Ovary (tissue), 10 donors: ENCODE measurements at places on chromosomes 5 and 9.

GRCh38 chr5:179308563-179309382 lies 36.5 kb downstream of the ADAMTS2 start:
- no peak for DNase-seq

DNA sequence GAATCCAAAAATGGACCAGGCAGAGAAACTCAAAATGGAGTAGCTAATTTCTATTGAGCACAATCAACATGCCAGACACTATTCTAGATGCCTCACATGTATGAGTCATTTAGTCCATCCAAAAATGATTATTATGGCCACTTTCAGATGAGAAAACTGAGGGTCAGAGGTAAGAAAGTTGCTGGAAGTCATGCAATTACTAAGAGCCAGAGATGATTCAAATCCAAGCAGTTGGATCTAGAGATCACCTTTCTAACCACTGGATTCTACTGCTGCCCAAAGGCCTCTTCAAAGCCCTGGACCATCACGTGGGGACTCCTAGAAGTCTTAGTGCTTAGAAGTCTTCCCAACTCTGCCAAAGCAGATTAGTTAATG lies 51.8 kb upstream of the HMHB1 start:
- DNase-seq = no peak

DNA sequence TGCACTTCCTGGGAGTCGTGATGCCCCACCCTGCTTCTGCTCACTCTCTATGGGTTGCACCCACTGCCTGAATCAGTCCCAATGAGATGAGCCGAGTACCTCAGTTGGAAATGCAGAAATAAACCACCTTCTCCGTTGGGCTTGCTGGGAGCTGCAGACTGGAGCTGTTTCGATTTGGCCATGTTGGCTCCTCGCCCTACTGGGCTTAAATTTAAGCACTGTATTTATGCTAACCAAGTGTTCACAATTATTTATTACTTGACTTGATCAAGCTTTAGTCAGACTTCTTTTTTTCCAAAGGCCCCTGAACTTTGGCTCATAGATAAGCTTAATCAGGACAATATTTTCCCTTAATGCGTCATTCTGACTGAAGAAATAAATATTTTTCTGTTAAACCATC lies 1072.4 kb upstream of the CDH9 start:
- no peak for DNase-seq

DNA sequence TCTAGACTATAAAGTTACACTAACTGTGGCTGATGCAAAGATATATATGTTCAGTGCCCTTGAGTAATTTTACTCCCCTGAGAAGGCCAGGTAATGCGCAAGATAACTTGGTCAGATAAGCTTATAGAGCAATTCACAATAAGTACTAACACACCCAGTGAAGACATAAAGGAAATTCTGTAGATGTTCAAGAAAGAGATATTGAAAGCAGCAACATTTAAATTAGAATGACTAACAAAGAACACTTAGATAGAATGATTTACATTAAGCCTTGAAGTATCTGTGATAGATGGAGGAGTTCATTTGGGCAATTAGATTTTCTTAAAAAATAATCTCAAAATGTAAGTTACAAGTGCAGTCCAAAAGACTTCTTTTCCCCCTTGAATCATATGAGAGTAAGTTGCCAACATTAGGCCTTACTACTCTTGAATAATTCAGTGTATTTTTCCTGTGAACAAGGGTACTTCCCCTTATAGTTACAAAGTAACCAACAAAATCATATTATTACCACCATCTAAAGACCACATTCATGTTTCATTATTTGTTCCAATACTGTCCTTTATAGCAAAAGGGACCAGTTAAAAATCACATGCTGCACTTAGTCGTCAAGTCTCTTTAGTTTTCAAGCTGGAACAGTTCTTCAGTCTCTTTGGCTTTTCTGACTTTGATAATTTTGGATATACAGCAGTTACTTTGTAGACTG lies 44.4 kb upstream of the ELOVL7 start:
- no peak for DNase-seq

DNA sequence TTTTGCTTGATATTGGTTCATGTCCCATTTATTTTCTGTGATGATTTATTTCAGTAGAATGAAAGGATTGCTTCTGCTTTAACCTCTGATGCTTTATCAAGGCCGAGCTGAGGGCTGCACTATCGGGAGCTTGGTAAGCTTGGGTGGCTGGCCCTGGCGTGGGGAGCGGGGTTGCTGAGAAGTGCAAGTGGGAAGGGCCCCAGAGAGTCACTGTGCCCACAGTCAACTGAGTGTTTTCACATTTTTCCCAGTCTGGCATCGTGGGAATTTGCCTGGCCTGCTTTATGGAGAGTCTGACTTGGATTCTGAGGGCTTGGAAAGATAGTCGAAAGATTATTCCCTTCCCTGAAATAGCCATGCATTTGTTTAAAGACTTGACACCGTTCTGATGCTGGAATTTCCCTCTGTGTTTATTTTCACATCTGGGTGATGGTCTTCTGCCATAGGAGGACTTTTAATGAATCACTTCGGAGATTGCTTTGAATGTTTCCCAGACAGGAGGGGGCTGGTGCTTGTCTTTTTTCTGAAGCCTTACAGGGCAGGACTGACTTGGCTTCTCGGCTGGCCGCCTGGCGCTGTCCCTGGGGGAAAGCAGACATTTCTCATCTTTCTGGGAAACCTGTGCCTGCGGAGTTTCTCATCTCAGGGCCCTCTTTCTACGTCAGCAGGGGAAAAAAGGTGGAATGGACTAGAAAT lies 139.0 kb downstream of the BOD1 start:
- no peak for DNase-seq

- DNase-seq = no peak
Observed at GRCh38 chr5:147892696-147893296, 13.5 kb downstream of the C5orf46 start.

DNA sequence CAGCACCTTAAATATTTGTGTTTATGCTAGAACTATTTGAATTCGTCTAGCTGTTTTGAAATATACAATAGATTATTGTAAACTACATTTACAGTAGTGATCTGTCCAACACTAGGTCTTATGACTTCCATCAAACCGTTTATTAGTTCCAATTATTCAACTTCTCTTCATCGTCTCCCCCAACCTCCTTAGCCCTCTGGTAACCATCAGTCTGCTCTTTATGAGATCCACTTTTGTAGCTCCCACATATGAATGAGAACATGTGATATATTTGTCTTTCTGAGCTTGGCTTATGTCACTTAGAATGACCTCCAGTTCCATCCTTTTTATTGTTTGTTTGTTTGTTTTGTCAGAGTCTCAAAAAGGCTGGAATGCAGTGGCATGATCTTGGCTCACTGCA lies 11.8 kb downstream of the DMXL1 start:
- DNase-seq = no peak

- no peak for DNase-seq
Observed at GRCh38 chr5:16536246-16536645, 70.6 kb upstream of the ZNF622 start.

GRCh38 chr5:78288246-78288645 lies 6.3 kb downstream of the AP3B1 start:
- DNase-seq = no peak

DNA sequence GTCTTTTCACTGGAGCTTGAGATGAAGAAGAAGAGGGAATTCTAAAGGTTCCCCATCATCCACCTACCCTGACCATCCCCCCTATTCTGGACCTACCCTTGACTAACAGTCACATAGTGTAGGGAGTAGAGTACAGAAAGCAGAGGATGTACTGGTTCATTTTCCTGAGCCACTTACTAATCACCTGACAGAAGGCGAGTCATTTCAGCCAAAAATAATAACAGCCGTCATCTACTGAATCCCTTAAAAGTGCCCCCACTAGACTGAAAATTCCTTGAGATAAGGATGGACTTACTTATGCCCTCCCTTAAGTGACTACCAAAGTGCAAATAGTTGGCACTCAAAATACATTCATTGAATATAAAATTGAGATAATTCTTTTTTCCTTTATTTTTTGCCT lies 112.2 kb downstream of the FOXD1 start:
- DNase-seq = no peak

- no peak for DNase-seq
Observed at GRCh38 chr9:127925959-127926905, 4.3 kb downstream of the PIP5KL1 start.

DNA sequence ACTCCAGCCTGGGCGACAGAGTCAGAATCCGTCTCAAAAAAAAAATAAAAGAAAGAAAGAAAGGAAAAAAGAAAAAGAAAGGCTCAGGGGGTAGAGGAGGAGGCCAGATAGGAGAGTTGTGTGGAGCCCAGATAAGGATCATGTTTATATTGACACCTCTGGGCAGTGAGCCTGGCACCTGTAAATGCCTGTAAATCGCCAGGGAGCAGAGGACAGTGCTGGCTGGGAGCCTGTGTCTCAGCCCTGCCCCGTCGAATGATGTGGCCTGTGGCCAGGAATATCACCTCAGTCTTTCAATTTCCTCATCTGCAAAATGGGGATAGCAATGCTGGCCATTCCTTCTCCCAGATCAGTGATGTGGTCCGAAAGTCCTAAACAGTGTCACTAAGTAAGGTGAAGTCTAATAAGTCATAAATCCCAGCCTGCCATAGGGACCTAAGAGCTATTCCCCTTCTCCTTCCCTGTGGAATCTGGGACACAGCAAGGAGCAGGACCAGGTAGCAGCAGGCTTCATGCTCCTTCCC lies 10.3 kb upstream of the ABO start:
- no peak for DNase-seq

DNA sequence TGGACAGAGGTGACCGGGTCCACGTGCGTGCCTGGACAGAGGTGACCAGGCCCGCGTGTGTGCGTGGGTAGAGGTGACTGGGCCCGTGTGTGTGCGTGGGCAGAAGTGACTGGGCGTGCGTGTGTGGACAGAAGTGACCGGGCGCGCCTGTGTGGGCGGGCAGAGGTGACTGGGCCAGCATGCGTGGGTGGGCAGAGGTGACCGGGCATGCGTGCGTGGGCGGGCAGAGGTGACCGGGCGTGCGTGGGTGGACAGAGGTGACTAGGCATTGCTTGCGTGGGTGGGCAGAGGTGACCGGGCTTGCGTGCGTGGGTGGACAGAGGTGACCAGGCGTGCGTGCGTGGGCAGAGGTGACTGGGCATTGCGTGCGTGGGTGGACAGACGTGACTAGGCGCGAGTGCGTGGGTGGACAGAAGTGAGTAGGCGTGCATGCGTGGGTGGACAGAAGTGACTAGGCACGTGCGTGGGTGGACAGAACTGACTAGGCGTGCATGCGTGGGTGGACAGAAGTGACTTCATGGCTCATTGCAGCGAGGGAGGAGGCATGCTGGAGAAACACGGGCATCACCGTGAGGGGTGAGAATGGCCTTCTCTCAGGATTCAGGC lies 254.1 kb upstream of the IRX4 start:
- no peak for DNase-seq
